Activated naive CD8-positive, alpha-beta T cell treated with anti-CD3 and anti-CD28 coated beads, Interleukin-2, amount 50 U/mL, for 24 hours (primary cell): ENCODE measurements at places on chromosomes 5 and 9.
A peak's percentile ranks its signal among the peaks of the same experiment; 100 is the strongest.

GRCh38 chr5:79886925-79887655 is 104.0 kb downstream of the MTX3 start:
- DNase-seq = no peak

DNA sequence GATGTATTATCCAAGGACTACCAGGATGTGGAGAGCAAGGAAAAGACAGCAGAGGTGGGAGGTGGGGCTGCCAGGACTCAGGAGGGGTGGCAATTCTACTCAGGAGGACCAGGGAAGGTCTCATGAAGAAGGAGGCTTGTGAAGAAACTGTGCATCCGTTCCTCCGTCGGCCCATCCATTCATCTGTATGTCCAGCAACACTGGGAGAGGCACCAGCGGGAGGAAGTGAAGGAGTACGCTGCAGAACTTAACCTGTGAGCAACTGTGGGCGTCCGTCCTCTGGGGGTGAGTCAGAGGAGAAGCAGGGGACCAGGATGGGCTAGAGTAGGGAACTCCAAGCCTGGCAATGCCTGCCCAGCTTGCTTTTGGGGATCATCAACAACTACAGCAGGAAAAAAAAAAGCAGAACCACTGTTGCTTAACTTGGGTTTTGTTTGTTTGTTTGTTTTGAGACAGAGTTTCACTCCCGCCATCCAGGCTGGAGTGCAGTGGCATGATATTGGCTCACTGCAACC is 47.3 kb upstream of the NEURL1B start:
- no peak for DNase-seq

DNA sequence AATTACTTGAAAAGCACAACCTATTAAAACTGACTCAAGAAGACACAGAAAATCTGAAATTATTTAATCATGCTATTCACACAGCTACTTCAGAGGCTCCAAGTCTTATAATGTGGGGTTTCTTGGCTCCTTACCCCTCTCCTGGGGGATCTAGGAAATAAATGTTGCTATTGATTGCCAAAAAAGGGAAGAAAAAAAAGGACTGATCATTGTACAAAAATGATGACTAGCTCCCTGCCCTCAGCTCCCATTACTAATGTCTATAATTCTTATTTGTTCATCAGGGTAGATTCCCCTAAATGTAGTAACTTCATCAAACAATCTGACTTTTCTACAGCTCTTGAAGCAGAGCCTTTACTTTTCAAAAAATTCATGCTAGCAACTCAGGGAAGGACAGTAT is 3.3 kb upstream of the SMC5 start:
- DNase-seq = no peak

DNA sequence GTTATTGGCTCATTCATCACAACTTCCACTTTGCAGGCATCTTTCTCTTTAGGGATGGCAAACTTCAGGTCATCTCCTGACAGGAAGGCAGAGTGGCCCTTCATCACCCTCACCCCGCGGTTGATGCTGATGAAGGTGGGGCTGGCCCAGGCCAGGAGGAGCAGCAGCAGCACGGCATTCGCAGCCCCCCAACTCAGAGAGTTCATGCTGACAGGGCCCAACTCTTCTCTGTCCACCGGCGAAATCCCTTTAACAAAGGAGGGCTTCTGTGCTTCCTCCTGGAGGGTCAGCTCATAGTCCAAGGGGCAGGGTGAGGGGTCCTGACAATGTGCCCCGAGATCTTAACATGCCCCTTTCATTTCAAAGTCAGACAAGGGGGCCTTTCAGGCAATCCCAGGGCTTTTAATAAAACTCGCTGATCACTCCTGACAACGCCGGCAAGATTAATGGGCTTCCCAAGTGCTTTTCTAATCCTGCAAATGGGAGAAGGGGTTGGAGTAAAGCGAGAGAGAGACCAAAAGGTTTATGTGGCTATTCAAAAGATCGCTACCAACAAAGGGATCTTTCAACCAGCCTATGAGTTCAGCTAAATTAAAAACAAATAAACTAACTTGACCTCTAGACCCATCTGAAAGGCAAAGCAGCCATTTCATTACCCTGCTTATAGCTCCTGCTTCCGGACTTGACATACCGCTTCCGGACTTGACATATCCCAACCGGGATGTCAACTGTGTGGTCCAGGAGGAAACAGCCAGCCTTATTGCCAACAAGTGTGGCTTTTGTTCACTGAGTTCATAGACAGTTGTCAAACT is 41.2 kb downstream of the FREM1 start:
- no peak for DNase-seq

- DNase-seq = peak; percentile 87
Observed at GRCh38 chr5:1294835-1295649, at the start of gene TERT. Gene TERT (minus strand): TSS chr5:1295068. CDS start chr5:1294989, 79 bp downstream.

DNA sequence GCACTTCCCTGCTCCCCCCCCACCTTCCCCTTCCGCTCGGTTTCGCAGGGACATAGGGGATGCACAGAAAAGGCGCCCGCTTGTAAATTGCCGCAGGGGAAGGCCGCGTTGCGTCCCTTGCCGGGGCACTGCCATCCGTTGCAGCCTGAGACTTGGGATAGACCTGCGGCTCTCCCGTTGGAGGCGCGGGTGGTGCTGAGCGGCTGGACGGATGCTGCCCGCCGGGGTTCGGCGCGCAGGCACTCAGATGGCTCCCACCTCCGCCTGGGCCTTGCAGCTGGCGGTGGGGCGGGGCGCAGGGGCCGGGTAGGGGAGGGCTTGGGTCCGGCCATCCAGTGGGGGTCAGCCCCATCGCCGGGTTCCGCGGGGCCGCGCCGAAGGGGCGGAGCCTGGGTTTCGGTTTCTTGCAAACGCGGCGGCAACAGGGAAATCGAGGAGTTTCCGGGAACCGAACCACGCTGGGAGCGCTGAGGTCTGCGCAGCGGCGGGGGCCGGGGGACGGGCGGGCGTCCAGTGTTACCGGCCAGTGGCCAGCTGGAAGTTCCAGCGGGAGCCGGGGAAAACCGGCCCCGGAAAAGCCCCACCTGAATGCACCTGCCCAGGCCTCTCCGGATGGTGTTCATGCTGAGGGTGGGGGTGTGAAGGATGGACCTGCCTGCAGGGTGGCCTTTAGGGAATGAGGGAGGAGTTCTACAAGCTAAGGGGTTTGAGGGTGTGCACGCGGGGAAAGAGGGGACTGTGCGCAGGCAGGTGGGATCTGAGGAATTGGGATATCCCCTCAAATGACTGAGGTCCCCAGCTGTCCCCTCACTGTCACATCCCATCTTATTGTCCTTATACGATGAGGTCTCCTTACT is 6.3 kb upstream of the IRF1 start:
- peak; percentile 72 for DNase-seq

DNA sequence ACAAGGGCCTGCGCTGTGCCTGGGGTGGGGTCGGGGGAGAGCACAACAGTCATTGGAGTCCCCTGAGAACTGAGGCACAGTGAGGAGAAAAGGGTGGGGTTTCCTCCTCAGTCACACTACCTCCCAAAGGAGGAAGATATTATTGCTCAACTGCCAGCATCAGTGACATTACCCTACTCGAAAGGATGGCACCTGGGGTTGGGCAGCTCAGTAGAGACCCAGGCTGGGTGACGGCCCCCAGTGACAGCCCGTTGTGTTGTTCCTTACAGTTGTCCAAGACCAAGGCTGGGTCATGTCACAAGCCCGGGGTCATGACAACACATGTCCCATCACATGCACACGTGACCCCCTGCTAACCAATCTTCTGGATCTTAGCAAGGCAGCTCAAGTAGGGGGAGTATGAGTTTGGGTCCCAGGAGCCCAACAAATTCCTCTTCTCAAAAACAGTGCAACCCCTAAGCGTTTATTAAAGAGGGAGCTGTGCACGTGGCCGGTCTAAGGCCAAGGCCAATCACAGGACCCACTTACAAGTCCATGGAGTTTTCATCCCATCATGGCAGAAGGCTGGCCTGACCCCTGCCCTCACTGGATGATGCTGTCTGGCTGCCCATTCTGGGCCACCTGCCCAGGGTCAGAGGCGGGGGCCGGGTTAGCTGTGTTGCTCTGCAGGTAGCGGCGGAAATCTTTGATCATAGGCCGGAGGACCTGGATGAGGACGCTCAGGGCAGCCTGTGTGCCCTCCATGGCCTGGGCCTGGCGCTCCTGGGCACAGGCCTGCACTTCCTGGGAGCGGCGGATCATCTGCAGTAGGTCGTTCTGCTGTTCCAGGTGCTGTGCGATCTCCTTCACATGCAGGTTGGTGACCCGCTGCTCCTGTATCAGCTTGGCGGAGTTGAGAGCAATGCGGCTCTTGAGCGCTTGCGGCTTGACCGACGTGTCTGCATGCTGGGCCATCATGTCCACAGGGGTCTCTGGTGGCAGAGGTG is 4.0 kb downstream of the NAIF1 start:
- no peak for DNase-seq

GRCh38 chr5:89255845-89256463 is 373.0 kb upstream of the MEF2C start:
- DNase-seq = no peak

- DNase-seq = no peak
Observed at GRCh38 chr5:53416144-53416738, 64.2 kb upstream of the FST start.

GRCh38 chr5:137442660-137443059 is 56.5 kb downstream of the SPOCK1 start:
- no peak for DNase-seq

DNA sequence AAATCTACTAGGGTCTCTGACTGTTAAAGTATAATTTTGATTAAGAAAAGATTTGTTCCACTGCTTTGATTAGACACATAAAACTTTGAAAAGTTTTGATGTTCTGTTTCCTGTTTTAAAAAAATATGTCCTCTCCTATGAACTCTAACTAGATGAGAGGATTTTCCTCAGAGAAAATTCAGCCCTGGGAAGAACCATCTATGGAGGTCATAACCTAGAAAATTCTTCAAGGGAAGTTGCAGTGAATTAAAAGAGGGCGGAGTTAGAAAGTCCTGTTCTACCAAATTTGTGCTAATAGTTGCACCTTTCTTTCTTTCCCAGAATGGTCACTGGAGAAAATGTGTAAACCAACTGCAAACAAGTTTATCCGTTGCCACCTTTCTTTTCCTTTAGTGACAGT is 27.7 kb downstream of the PIK3R1 start:
- no peak for DNase-seq
